ENCODE measurements at places on chromosomes 2 and 18.

GRCh38 chr2:122570641-122571040 is 815.2 kb downstream of the TSN start:
- no peak for DNase-seq

DNA sequence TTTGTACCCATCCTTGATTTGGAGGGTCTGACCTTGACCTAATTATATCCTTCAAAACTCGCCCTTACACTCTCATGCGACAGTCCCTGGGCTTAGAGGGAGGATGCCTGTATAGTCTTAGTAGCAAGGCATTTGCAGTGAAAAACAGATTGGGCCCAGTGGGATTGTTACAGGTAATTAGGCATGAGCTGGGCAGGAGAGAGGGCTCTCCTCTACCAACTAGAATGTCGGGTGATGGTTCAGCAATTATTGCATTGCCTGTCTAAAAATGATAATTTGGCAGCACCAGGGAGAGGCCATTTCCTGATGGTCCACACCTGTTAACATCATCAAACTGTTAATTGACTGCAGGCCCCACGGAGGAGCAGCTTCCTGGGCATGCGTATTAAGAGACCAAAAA is 32.4 kb downstream of the COMMD1 start:
- no peak for DNase-seq

- no peak for DNase-seq
Observed at GRCh38 chr2:28351621-28352020, 41.0 kb upstream of the FOSL2 start.

DNA sequence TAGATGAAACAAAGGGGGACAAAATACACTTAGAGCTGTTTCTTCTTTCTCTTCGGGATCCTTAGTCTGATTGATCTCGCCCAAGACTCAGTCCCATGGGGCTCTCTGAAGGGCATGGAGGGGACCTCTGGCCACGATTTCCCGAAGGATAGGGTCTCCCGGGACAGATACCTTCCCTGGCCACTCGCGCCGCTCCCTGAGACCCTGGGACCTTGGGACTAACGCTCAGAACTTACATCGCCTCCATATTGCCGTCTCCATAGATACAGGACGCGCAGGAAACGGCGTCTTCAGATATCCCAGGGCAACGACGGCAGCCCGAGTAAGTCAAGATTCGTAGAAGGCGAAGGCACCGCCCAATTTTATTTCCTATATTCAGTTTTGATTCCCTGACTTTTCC is at the start of gene CFAP65:
Gene CFAP65 (minus strand): TSS at position 265 of the 400 bp plus-strand sequence. CDS start 2,468 bp downstream, outside the sequence.
- DNase-seq: peak; percentile 10

GRCh38 chr18:46759890-46760289 is 3.0 kb upstream of the ST8SIA5 start:
- DNase-seq: no peak

DNA sequence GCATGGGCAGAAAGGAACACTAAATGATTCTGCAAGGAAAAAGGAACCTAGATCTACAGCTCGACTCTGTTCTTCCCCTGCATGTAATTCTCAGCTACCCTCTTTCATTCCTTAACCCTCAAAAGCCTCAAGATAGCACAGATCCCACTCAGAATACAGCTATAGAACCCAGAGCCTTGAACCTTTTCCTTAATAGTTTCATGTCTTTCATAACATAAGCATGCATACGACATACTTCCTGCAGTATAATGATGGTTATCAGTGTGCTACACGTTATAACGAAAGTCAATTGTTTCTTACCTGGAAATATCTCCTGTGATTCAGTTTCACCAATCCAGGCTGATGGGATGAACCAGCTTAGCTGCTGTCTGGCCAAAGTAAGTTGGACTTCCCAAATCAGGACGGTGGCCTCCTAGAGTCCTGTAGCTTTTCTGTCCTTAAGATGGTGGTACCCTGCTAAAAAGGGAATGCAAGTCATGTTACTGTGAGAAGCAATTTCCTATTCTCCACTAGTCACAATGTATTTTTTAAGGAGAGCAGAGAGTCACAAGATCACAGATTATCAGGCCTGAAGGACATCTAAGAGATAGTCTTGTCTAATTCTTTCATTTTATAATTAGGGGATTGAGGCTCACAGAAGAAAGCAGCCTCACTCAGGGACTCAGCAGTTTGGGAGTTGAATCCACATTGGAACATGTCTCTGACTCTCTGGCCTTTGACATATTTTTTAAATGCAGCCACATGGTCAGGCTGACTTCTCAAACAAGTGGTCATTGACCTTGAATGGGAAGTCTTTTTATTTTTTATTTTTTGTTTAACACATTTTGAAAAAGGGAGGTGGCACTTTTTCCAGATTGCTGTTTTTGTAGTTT is 41.8 kb downstream of the CYRIA start:
- DNase-seq: no peak

- no peak for DNase-seq
Observed at GRCh38 chr2:236975766-236976165, 109.9 kb upstream of the COPS8 start.

DNA sequence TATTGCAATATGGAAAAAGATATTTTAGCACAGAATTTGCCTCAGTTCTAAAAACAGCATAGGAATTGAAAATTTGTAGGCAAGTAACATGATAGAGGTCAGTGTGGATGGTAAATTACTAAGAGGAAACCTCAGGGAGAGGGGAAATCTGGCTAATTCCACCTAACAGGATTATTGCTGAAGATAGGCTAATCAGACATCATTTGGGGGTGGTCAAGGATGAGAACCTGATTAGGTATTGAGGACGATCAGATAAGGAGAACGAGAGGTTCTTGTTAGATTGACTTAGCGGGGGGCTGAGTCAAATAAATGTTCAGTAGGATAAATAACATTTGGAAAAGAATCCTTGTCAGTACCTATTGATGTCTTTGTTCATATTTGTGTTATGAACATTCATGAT is 543.2 kb upstream of the LRRTM4 start:
- DNase-seq: no peak

GRCh38 chr2:74552914-74553811 is 579 bp downstream of the LOXL3 start:
- no peak for DNase-seq

- no peak for DNase-seq
Observed at GRCh38 chr2:176852667-176853066, 359.9 kb upstream of the HNRNPA3 start.

DNA sequence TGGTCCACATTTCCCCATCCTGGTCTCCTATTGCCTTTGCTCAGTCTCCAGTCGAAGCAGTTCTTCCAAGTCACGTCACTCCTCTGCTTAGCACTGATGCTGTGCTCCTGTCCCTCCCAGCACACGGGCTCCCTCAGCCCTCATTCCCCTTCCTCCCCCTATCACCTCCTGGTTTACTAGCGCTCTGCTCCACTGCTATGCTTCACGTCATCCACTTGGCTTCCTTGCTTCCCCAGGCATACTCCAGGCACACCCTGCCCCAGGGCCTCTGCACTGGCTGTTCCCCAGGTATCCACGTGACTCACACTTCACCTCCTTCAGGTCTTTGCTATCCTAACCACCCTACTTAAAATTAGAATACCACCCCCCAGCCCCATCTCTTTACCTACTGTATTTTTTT is 269.3 kb downstream of the GLI2 start:
- DNase-seq: no peak

DNA sequence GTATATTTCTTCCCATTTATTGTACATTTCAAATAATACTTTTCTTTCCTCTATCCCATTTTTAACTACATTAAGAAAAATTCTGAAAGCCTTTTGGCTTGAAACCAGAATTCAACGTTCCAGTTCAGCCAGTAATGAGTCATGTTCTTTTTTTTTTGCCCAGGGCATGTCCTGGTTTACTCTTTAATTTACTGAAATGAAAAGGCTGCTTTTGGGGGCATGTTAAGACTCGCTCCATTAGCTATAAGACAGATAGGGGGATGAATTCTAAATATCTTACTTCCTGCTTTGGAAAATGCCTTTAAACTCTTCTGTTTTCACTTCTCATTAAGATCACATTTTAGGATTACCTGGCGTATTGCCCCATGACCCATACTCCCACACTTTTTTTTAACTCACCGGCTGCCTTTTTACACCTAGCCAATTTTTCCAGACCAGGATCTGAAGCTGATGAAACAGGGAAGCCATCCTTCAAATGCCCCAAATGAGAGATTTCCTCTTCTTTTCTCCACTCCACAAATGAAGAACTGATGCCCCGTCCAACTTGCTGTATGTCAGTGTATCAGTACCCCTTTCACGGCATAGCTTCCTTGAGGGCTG is 585 bp downstream of the ABCA12 start:
- DNase-seq: no peak

GRCh38 chr2:3463944-3464343 is 55.4 kb downstream of the ADI1 start:
- no peak for DNase-seq

DNA sequence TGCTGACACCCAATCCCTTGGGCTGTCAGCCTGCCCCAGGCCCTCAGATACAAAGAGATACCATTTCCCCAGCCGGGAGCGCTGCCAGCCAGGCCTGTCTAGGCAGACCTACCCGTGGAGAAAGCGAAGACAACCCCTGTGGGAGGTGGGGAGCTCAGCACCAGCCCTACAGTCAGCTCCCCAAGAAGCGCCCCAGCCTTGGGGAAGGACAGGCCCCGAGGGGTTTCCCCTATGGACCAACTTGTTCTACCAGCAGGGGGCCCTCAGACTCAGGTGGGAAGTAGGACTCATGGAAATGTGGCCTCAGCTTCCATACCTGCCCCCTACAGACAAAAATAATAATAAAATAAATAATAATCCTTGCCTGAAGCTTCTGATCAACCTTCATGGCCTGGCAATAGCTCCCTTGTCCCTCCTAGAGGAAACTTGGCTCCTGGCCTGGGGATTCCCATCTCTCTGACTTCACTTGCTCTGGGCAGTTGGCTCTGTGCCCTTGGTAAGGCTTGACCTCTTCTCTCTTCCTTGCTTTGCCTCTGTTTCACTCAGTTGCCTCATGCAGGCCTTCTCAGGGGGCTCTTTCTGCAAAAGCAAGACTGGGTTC is 7.0 kb downstream of the SLC35F6 start:
- no peak for DNase-seq

DNA sequence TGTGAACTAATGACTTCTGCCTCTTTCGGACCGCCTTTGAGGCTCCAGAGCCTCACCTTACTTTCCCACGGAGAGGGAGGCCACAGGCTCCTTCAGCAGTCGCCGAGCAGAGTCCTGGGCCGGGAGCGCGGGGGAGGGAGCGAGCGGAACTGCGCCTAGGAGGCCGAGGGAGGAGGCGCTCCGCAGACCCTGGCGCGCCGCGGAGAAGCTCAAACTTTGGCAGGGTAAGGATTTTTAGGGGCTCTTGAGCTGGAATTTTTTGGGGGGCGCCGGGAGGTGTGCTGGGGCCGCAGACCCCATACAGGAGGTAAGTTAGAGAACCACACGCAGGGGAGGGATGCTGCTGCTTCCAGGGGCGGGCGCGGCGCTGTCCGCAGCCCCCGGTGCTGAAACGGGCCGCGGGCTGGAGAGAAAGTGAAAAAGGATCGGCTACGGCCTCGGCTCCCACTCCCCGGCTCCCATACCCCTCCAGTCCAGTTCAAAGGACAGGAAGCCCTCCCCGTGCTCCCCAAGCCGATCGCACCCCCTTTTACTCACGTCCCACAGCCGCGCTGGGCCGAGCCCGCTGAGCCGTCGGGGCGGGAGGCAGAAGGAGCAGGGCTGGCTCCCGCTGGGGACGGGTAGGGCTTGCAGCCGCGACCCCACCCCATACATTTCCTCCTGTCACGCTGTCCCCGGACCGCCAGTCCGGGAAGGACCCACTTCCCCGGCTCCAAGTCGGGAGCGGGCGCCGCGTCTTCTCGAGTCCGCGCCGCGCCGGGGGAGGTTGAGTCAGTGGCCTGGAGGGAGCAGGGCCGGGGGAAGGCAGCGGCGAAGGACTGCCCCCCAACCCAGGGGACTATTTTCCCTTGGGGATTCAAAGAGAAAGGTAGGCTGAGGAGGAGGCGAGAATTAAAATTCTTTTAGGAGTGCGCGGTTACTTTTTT is at the start of gene CNGA3:
Gene CNGA3 (plus strand): TSS at position 146 of the 926 bp plus-strand sequence. CDS start 23,520 bp downstream, outside the sequence.
- no peak for DNase-seq

DNA sequence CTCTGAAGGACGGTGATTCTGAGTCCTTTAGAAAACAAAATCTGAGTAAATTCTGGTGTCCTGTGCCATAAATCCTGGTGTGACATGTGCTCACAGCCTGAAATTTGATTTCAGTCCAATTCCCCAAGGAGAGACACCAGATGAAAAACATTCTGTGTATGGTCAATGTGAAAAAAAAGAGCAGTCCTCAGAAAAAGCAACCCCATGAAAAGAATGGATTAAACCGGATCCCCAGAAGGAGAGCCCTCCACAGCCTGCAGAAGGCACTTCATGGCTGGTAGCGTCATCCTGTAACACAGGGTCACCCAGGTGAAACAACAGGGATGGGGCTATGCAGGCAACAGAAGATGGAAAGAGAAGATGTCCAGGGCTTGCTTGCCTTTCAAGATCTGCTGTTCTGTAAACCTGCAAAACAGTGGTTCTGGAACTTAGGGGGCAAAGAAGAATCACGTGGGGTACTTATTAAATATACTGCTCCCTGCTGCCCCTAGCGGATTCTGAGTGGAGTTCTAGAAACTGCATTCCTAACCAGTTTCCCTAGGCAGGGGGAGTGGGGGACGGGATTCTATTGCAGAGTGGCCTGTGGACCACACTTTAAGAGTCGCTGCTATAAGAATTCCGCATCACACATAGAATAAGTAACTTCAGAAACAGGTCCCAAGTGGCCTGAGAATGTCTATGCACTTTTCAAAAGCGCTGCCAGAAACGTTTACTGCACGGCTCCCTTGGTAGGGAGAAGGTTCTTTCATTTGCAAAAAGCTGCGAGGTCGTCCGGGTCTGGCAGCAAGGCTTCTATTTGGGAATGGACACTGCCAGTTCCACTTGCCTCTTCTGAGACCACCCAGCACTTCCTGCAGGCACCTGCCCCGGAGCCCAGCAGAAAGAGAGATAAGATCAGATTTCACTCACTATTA is 118.9 kb upstream of the ARL5A start:
- no peak for DNase-seq

DNA sequence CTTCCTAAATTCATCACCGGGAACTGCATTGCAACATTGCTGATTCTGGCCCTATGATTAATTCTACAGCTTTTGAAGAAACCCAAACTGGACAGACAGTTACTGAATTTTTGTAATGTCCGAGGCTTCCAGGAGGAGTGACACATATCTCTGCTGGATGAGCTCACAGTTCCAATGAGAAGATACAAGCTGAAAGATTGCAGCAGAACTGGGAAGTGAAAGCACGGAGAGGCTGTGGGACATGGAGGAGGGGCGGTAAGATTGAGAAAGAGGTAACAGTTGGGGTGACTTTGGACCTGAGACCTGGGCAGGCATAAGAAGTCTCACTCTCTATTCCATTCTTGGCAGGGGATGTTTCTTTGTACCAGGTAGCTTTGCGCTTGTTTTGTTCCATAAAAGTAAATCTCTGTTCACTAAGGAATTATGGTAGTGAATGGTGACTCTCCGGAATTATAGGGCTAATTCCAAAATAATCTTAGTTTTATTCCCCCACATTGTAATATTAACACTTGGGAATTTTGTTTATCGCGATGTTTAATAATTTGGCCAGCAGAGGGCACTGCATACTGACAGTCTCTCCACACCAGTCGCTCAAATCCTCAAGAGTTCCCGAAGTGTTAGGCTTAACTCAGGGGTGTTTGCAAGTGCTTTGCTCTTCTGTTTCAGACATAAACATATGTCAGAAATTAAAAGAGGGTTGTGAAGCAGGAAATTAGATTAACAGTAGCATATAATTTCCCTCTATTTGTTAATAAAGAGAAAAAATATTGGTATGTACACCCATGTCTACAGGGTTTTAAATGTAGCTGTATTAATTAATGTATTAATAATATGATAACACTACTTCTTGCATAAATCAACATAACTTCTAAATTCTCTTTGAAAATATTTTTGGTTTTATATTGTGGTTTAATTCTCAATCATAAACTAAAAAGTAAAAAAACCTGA is 201.4 kb downstream of the SOCS6 start:
- peak; percentile 24 for DNase-seq

GRCh38 chr2:131105950-131106801 is 1.0 kb downstream of the PLEKHB2 start:
- DNase-seq: no peak
